ENCODE measurements at places on chromosomes 16 and 17. TPM values are rescaled to one million over a fixed set of nuclear protein-coding genes. Genes with fewer than 3 reads are reported as not detected.

GRCh38 chr17:82198092-82198491, 14.6 kb downstream of the CCDC57 start:
- no peak for DNase-seq

C17orf58 gene
- total RNA-seq, result 8.3 TPM

MGAT5B gene
- not detected for total RNA-seq

- no peak for DNase-seq
These were observed 390.8 kb upstream of the MON1B start for GRCh38 chr16:76800196-76800595.

GRCh38 chr16:5852151-5852550, 754.6 kb upstream of the EEF2KMT start:
- no peak for DNase-seq

DNA sequence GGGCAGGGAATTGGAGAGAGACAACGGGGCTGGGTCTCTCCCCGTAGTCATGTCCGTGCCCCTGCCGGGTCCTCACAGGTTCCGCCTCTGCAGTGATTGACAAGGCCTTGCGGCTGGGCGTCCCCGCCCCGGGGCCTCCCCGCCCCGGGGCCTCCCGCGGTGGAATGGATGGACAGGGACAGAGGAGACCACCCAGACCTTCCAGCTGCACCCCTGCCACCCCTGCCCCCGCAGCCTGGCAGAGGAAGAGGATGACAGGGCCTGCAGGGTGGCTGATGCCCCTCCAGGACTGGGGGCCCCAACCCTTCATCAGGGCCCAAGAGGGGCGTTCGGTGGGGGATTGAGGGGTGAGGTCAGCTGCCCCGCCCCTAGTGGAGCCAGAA, 216.4 kb upstream of the CIBAR2 start:
- no peak for DNase-seq

DNA sequence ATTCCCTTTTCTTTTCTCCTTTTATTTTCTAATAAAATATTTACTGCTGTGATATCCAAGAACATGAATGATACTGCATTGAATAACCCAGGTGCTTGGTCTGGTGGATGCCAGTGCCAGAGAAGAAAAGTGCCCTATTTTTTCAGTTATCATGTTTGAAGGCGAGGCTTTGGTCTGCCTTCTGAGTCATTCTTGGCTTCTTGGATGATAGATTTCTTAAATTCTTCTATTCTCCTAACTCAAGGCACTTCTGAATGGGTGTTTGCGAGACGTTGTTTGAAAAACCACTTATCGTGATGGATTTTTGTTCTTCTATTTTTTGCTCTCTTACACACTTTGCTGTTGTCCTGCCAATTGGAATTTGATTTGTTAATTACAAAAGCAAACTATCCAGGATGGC, 66.7 kb downstream of the FTO start:
- no peak for DNase-seq

GRCh38 chr16:29891525-29892457, 7.6 kb downstream of the SEZ6L2 start:
- DNase-seq, result no peak

DNA sequence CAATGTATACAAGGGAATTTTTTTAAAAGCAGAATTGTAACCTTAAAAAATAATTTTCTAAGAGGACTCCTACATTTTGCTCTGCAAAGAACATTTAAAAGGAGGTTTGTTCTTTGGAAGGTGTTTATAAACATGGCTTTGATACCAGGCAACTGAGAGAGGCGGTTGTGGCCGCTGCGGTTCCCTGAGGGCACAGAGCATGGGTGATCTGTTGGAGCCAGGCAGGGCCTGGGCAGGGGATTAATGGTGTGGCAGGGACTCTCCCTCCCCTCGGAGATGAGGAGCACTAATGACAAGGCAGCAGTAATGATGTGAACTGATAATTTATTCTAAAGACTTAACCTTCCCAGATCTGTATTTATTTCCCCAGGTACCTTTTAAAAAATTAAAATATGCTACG, 65.4 kb downstream of the WWP2 start:
- DNase-seq, result no peak

DNA sequence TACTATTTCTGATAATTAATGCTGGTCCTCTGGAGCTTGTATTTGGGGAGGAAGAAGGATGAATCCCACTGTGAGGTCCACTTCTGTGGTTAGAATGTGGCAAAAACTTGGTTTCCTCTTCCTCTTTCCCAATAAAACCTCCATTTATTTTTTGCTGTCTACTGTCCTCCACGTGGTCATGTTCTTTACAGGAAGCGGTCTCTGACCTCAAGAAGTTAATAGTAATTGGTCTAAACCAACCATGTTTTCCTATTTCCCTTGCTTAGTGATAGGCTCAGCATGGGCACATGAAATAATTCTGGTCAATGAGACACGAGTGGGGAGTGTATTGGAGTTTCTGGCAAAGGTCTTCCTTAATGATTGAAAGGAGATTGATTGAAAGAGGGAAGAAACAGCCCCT, 33.9 kb downstream of the CHP2 start:
- DNase-seq, result no peak

GRCh38 chr16:8251298-8251697, 339.0 kb downstream of the TMEM114 start:
- DNase-seq, result no peak

- DNase-seq, result no peak
These were observed 13.7 kb downstream of the SHCBP1 start for GRCh38 chr16:46607529-46607928.

DLG4 gene
- total RNA-seq, result 20.6 TPM

All from Right ventricle myocardium inferior (tissue), 1 donor.